ENCODE measurements at places on chromosomes 11 and 22.

DNA sequence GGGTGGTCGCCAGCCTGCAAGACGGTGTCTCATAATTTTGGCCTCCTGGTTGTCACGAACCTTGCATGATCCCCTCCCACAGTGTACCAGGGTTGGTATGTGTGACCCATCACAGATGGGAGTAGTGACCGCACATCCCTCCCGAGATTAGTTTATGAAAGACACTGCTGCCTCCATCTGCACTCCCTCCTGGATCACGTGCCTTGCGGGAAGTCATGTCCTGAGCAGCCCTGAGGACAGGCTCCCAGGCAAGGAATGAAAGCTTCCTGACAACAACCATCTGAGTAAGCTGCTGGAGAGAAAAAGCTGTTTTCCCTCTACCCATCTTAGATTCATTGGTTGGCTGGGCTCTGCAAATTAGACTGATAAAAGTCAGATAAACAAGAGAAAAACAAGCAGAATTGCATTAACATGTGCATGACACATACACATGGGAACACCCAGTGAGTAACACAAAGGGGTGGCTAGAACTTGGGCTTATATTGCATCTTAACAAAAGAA lies 14.4 kb upstream of the PAMR1 start:
- H3K27me3 ChIP-seq, result peaks cover 13% of the 10 kb centered on the region
- DNase-seq, result no peak
- H3K4me3 ChIP-seq, result no peak overlapping the region
- no peaks in the 10 kb centered on the region for H3K36me3 ChIP-seq

DNA sequence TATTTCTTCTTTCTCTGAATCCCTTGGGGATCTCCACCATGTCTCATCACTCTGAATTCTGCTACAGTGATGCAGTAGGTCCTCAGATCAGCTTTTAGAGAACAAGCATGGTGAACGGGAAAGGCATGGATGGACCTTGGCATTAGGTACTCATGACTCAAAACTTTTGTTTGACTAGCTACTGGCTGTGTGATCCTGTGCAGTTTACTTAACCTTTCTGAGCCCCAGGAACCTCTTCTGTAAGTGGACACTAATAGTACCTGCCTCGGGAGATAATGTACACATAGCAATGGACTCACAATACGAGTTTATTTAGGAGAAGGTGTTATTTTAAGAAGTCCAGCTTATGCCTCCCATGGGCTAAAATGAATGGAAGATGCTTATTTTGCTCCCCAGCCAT lies 184.7 kb upstream of the TBCEL start:
- no peaks in the 10 kb centered on the region for H3K36me3 ChIP-seq
- no peak overlapping the region for H3K4me3 ChIP-seq

DNA sequence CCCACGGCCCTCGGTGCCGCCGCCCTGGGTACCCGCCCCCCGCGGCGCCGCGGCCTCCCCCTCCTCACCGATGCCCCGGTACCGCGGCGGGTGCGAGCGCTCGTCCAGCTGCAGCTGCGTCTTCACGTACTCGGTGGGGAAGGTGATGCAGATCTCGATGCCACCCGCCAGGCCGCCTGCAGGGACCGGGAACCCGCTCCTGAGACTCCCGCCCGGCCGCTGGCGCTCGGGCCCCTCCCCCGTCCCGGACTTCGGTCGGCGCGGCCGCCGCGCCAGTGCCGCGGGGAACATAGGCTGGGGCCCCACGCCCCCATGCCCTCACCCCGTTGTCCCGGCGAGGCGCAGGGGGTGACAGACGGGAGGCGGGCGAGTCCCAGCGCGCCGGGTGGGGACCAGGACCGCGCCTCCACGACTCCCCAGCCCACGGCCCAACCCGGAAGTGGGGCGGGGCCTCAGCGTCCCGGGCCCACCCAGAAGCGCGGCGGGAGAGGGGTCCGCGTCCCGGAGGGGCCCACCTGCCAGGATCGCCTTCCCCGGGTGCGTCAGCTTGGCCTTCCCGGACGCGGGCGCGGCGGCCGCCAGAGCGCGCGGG lies 375 bp downstream of the SLC25A1 start:
- peak overlapping the region; percentile 74 for H3K4me3 ChIP-seq
- H3K36me3 ChIP-seq, result peaks cover 24% of the 10 kb centered on the region
- H3K27ac ChIP-seq, result no peak overlapping the region
- H3K4me1 ChIP-seq, result peaks cover 46% of the 10 kb centered on the region
- no peak for DNase-seq
- no peaks in the 10 kb centered on the region for H3K27me3 ChIP-seq

DNA sequence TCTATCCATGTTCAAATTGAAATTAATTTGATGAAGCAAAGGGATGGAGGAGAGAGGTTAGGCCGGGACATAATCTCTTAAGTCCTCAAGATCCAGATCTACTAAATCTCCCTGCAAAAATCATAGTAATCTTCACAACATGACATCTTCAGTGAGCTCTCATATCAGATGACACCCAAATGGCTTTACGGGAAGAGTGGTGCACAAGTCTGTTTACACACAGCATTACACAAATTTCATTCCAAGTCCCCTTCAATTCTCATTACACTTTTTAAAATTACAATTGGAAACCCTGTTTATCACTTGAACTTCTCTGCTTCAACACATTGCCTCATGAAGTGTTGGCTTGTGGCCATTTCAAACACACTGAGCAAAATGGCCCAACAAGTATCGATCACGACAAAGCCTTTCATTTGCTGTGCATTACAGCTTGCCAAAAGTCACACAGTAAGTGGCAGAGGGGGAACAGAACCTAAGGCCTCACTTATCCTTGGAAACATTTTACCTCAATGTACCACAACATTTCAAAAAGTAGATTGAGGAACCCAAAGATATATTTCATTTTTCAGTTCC lies 17.9 kb upstream of the TPH1 start:
- H3K36me3 ChIP-seq, result peaks cover 21% of the 10 kb centered on the region
- H3K27me3 ChIP-seq, result no peaks in the 10 kb centered on the region
- no peak for DNase-seq
- no peak overlapping the region for H3K4me3 ChIP-seq
- no peak overlapping the region for H3K27ac ChIP-seq

DNA sequence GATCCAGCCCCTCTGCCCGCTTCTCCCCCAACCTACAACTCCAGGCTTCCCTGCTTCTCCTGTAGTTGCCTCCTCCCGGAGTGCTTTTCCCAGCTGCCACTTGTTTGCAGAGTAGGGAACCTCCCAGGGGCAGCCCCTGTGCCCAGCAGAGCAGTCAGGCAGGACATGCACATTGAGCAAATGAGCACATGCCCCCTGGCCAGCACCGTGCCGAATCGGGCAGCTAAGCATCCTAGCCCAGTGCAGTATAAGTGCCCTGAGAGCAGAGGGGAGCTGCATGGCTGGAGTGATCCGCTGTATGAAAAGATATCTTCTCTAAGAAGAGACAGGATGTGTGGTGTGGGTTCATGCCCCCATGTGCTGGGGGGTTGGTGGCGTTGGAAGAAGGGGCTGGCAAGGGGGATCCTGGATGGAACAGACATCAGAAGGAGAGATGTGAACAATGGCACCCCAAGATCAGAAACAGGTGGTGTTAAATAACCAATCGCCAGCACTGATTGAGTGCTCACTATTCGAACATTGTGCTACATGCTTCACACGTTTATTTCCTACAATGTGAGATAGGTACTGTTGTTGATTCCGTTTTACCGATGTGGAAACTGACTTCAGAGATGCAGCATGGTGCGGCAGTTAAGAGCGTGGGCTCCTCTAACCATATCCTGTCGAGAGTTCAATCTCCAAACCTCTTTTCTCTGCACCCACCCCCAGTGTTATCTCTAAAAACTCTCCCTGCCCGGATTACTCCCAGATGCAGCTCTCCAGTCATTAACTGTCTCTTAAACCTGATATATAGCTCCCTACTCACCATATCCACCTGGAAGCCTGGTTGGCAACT lies 1.2 kb downstream of the AIP start:
- no peaks in the 10 kb centered on the region for H3K27me3 ChIP-seq
- peak overlapping the region; percentile 85 for H3K4me3 ChIP-seq
- peak overlapping the region; percentile 99 for H3K27ac ChIP-seq
- H3K4me1 ChIP-seq, result peaks cover 63% of the 10 kb centered on the region
- DNase-seq, result peak; percentile 73

- H3K4me3 ChIP-seq, result no peak overlapping the region
- H3K27me3 ChIP-seq, result no peaks in the 10 kb centered on the region
- H3K4me1 ChIP-seq, result no peaks in the 10 kb centered on the region
- no peaks in the 10 kb centered on the region for H3K36me3 ChIP-seq
- H3K27ac ChIP-seq, result no peak overlapping the region
Measured at GRCh38 chr22:47354668-47355387, 592.4 kb downstream of the TBC1D22A start.

- no peak overlapping the region for H3K27ac ChIP-seq
- no peaks in the 10 kb centered on the region for H3K36me3 ChIP-seq
- no peaks in the 10 kb centered on the region for H3K4me1 ChIP-seq
Measured at GRCh38 chr11:8533332-8533731, 60.7 kb downstream of the STK33 start.

DNA sequence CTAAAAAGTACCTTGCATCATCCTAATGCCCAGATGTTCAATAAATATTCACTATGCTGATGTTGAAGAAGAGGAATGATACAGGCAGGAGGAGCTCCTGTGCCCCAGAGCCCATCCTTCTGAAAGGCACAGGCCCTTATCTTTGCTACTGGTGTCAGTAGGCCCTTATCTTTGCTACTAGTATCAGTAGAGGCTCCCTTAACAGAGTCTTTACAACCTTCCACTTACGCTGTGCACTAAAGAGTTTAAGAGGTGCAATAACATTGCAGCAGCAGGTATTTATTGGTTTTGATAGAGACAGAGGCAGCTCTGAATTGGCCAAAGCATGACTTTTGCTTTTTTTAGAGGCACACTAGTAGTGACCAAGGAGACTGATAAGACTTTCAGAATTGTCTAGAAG lies 174.4 kb downstream of the TENM4 start:
- H3K27ac ChIP-seq, result no peak overlapping the region
- DNase-seq, result no peak
- H3K4me3 ChIP-seq, result no peak overlapping the region
- H3K4me1 ChIP-seq, result no peaks in the 10 kb centered on the region
- H3K27me3 ChIP-seq, result no peaks in the 10 kb centered on the region
- no peaks in the 10 kb centered on the region for H3K36me3 ChIP-seq

DNA sequence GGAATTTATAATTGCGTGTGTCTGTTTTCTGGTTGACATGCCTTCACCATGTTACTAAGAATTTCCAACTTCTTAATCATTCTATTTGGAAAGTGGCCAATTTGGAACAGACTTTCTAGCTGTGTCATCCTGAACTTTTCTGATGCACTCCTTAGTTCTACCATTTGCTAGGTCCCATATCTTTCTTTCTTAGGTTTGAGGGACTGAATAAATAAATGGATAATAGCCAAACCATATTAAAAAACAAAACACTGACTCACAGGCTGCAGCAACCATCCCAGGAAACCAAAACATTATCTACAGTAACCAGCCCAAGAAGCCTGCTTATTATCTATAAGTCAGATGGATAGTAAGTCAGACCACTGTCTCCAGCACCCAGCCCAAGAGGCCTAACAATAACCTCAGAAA lies 57.5 kb upstream of the PLET1 start:
- no peaks in the 10 kb centered on the region for H3K27me3 ChIP-seq
- no peaks in the 10 kb centered on the region for H3K36me3 ChIP-seq
- H3K4me1 ChIP-seq, result peaks cover 23% of the 10 kb centered on the region
- H3K4me3 ChIP-seq, result no peak overlapping the region
- no peak overlapping the region for H3K27ac ChIP-seq

- H3K4me3 ChIP-seq, result peak overlapping the region; percentile 93
- H3K36me3 ChIP-seq, result peaks cover 62% of the 10 kb centered on the region
- no peak for DNase-seq
- peaks cover 53% of the 10 kb centered on the region for H3K4me1 ChIP-seq
- H3K27me3 ChIP-seq, result no peaks in the 10 kb centered on the region
Measured at GRCh38 chr11:117230999-117231841, 653 bp downstream of the PCSK7 start.

DNA sequence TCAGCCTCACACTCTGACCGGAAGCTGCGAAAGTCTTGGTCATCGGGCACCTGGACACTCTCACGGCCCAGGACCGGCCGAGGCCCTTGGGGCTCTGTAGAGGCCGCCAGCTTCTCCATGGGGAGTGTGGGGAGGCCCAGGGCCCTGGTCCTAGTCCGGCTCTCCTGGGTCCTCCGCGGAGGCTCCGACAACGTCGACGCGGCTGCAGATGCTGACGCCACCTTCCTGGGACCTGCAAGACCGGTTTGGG lies 12.9 kb downstream of the STARD10 start:
- peaks cover 25% of the 10 kb centered on the region for H3K4me1 ChIP-seq
- no peak overlapping the region for H3K27ac ChIP-seq
- peak overlapping the region; percentile 70 for H3K4me3 ChIP-seq
- H3K36me3 ChIP-seq, result no peaks in the 10 kb centered on the region
- DNase-seq, result no peak

- no peak overlapping the region for H3K4me3 ChIP-seq
- H3K27me3 ChIP-seq, result no peaks in the 10 kb centered on the region
- no peak for DNase-seq
- H3K27ac ChIP-seq, result no peak overlapping the region
- H3K36me3 ChIP-seq, result no peaks in the 10 kb centered on the region
Measured at GRCh38 chr11:116180806-116181600, 591.8 kb downstream of the BUD13 start.

DNA sequence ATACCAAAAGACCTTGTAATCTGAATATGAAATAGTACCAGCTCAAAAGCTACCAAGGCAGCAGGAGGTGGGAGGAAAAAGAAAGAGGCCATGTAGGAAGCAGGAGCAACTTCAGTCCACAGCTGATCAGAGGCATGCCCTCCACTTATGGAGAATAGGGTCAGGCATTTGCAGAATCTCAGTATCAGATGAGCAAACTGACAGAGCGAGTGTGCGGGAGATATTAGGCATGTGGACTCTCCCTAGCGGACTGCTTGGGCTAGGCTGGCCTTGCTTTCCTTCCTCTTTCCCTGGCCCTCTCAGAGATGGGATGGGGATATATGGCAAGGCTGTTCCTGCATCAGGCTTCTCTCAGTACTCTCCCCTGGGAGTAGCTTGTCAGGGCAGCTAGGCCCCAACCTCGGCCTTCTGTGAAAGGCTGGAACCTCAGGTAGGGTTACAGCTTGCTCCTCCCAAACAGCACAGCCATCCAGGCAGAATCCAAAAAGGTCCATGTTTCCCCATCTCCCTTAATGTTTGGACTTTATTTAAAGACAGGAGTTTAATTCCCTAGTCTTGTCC lies 37.0 kb downstream of the ETS1 start:
- no peaks in the 10 kb centered on the region for H3K36me3 ChIP-seq
- no peak overlapping the region for H3K4me3 ChIP-seq
- H3K27me3 ChIP-seq, result no peaks in the 10 kb centered on the region

GRCh38 chr22:38196791-38197419 lies 4.9 kb upstream of the MAFF start:
- H3K36me3 ChIP-seq, result peaks cover 1% of the 10 kb centered on the region
- H3K27me3 ChIP-seq, result no peaks in the 10 kb centered on the region
- DNase-seq, result no peak
- H3K4me1 ChIP-seq, result peaks cover 20% of the 10 kb centered on the region
- H3K4me3 ChIP-seq, result no peak overlapping the region
- H3K27ac ChIP-seq, result no peak overlapping the region

All from activated T-cell treated with anti-CD3 and anti-CD28 coated beads, Interleukin-2, amount 50 U/mL, for 24 hours (primary cell).